ENCODE measurements at places on chromosomes 16 and 17. TPM values are rescaled to one million over a fixed set of nuclear protein-coding genes. Genes with fewer than 3 reads are reported as not detected.
A peak's percentile ranks its signal among the peaks of the same experiment; 100 is the strongest.

- no peak for DNase-seq
Observed at GRCh38 chr16:13510425-13511151, 409.4 kb upstream of the ERCC4 start.

DNA sequence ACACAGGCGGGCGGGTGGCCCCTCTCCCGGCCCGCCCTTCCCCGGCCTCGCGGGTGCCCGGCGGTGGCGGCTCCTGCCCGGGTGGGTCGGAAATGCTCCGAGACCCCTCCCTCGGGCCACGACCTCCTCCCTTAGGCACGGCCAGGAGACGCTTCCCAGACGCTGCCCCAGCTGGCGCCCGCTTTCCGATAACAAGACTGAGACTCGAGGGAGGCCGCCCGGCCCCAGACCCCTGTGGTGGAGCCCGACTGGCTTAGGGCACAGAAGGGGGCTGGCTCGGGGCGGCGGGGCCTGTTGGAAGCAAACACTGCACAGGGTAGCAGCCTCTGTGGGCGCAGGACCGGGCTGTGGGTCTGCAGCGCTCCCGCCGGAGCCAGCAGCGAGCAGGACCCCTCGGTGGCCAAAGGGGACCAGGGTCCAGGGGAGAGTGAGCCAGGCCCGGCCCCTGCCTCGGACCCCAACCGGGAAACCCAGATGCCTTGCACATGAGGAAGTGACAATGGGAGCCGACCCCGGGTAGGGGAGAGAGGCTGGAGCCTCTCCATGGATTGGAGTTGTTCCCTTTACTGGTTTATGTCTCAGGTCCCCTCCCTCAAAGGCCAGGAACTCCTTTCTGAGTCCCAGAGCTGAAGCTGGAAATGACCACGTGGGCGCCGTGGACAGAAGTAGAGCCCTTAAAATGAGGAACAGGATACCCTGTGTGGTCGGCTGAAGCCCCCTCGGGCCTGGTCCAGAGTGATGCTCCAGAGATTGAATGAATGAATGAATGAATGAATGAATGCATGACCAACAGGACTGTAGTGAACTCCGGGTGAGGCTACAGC is 19.8 kb upstream of the ADCY7 start:
- no peak for DNase-seq

SRSF2 gene
- 148 TPM for polyA plus RNA-seq

DNA sequence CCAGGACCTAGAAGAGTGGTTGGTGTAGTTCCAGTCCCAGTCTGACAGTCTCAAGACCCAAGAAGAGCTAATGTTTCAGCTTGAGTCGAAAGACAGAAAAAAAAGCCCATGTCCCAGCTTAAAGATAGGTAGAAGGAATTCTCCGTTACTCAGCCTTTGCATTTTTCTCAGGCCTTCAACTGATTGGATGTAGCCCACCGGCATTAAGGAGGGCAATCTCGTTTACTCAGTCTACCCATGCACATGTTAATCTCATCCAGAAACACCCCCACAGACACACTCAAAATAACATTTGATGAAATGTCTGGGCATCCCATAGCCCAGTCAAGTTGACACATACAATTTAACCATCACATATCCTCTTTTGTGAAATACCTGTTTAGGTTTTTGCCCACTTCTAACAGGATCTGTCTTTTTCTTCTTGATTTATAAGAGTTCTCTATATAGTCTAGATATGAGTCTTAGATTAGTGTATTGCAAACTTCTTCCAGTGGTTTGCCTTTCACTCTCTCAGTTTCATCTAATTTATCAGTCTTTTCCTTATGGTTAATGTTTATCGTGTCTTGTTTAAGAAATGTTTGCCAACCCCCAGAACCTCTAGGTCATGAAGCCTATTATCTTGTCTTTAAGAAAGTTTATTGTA is 7.6 kb upstream of the NUP93 start:
- no peak for DNase-seq

GRCh38 chr16:81238296-81239011 is at the start of gene BCO1:
TSS of gene BCO1 (plus strand) at chr16:81238689. CDS start at chr16:81238909, 220 bp downstream.
- DNase-seq = peak; percentile 17

DNA sequence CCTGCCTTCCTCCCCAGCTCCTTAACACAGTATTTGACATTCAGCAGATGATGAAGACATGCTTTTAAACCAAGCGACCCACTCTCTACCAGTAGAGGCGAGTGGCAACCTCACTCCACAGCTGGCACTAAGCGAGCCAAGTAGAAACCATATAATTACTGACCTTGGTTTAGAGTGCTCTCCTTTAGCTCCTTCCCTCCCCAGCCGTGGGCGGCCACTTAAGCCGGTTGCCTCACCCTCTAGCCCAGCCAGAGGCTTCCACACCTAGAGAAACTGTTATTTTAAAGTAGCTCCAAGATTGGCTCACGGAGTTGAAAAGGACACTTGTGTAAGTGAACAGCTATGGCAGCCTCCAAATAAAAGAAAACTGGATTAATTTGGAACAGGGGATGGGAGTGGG is 109.1 kb upstream of the CRHR1 start:
- DNase-seq = no peak

CD300E gene
- polyA plus RNA-seq = 2.1 TPM

ZFHX3 gene
- 11.8 TPM for polyA plus RNA-seq

GRCh38 chr17:43146649-43147048 is 21.5 kb upstream of the BRCA1 start:
- no peak for DNase-seq

- peak; percentile 18 for DNase-seq
Observed at GRCh38 chr17:70552230-70552981, 383.1 kb downstream of the KCNJ2 start.

DNA sequence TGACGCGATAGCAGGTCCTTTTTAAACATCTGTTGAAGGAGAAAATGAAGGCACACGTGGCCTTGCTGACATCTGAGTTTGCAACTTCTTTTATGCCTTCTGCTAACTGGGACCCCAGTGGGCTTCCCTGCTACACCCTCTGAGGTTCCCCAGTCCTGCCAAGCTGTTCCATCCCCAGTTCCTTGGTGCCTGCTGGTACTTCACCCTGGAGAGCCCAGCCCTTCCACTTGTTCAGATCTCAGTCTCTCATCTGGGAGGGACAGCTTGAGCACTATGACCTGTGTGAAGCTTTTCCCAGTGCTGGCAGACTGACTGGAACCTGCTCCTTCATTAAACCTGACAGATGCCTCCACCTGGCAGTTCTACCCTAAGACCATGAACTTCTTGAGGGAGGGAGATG is 95.5 kb downstream of the WWOX start:
- no peak for DNase-seq

CACNA1H gene
- polyA plus RNA-seq = 151 TPM
